ENCODE measurements at places on chromosomes 5 and 9.

GRCh38 chr9:38424918-38425317, 664 bp upstream of the IGFBPL1 start:
- no peak for DNase-seq

DNA sequence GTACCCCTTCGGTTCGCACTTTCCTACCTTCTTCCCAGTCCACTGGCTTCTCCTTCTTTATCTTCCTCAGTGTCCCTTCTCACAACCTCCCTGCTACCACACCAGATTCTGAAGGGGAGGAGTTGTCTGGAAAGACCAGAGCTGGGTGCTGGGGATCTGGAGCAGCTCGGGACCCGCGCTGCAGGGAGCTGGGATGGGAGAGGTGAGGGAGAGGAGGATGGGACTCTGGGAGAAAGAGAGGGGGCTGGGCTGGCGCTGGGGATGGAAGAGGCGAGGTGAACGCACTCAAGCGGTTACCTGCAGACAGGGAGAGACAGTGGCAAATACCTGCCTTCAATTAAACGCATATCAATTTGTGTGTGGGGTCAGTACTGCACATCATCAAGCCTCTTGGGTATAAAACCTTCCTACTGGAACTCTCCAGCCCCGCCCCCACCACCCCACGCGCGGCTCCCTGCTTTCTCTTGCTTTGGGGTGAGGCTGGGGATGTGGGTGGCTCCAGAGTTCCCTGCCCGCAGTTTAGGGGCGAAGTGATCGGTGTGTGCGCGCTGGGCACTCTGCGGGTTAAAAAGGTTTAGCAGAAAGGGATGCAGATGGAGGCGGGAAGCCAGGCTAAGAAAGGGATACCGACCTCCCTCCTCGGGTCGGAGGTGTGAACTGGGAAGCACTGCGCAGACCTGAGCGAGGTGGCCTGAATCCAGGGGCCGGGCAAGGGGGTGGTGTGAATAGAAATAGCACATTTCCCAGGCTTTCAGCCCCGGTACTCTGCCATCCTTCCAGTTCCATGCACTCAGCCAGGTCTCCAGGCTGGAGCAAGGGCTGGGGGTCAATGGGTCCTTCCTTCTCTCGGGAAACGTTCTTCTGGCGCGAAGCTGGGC, 977 bp upstream of the PAM start:
- no peak for DNase-seq

GRCh38 chr9:129064499-129064908, 16.4 kb upstream of the DOLPP1 start:
- DNase-seq, result no peak

- DNase-seq, result no peak
These were observed 69.0 kb downstream of the INVS start for GRCh38 chr9:100167915-100168654.

DNA sequence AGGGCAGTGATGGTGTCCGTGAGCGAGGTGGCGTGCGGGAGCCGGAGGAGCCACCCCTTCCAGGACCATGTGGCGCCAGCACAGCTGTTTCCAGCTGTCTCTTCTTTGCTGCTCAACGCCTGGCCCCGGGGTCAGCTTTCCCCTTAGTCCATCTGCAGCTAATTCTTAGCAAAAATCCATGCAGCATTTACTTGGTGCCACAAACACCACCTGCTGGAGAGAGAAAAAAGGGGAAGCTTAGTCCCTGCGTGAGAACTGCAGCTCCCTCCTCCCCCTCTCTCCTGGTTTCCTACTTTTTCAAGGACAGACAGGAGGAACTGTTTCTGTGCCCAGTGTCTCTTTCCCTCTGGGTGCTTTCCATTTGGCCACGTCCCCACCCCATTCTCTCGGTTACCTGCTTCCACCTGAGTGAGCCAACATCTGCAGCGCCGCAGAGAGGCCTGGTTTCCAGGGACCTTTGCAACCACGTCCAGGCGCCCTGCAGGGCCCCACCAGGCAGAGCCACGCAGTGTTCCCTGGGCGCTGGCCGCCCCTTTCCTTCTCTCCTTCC, 3.4 kb downstream of the SLC6A19 start:
- peak; percentile 81 for DNase-seq

GRCh38 chr9:91039125-91039834, 237.7 kb downstream of the SYK start:
- DNase-seq, result no peak

DNA sequence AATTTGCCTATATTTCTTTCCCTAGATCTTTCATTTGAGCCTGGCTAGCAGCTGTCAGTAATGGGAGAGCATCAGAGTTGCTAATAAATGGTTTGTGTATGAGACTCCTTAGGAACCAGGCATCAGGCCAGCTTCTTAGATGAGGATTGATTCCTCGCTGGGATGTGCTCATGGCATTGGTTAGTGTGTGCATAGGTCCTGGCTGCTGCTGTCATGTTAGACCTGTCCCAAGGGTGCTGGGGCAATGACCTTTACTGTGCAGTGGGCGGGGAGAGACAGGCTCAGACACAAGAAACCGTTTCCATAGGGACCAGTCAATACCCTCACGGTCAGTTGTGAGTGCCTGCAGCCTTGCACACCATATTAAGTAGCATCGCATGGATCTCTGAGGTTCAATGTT, 112.3 kb upstream of the NR3C1 start:
- DNase-seq, result no peak

Measured in OCI-M1 (cell line).